D341Med (cell line): ENCODE measurements at places on chromosomes 7 and 10.
A peak's percentile ranks its signal among the peaks of the same experiment; 100 is the strongest.

DNA sequence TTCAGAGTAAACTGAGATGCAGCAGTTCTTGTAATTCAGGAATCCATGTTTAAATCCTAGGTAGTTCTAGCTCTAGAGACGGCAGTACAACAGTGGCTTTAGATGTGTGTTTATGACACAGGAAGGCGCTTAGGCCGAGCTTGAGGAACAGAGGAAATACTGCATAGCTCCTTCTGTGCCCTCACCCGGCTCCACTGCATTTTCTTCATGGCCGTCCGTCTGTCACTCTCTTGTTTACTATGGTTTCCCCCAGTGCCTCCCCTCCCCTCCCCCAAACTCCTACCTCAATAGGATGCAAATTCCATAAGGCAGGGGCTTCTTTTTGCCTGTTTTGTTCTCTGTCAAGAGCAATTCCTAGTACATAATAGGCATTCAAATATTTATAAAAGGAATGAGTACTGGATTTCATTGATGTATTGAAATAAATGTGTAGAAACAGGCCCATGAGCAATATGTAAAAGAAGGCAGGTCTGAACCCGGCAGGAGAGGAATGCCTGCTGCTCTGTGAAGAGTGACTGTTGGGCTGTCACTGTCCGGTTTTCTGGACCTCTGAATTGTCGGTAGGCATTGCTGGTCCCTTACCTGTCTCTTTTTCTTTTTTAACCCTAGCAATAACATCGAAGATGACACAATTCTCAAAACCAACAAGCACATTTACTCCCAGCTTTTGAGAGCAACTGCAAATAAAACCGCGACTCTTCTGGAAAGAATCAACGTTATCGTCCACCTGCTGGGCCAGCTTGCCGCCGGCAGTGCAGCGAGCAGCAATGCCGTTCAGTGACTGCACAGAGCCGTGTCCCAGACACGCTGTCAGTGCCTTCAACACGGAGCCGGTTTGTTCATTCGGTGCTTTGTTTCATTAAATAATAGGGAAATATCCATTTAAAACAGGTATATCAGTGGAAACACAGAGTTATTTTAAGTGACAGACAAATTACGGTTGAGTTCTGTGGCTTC lies 12.7 kb downstream of the MMP21 start:
- no peak for DNase-seq

- DNase-seq, result no peak
These were observed 469.6 kb upstream of the FZD8 start for GRCh38 chr10:36111676-36112075.

DNA sequence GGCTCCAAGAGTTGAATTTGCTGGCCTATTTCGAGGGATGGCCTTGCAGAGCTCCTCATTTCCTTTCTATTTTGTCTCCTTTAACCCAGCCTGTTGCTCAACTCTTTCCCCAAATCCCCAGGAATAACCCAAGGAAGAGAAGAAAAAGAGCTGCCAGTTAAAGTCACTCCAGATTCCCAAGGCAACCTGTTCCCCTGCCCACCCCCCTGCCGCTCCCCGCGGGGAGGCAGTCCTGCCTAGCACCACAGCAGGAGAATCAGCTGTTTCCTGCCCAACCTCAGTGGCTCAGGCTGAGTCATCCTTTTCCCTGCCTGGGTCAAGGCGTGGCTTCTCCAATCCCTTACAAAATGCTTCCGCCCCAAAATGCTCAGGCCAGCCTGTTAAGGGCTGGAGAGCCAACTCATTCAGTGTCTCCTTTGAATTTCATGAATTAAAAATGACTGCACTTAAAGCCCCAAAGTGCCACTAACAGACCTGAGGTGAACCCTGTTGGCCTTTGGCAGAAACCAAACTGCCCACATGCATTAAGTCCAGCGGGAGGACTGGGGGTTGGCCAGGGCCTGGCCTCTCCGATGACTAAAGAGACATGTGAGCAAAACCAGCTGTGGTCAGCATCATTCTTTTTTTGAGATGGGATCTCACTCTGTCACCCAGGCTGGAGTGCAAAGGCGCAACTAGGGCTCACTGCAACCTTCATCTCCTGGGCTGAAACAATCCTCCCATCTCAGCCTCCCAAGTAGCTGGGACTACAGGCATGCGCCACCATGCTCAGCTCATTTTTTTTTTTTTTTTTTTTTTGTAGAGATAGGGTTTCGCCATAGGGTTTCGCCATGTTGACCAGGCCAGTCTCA lies 83.2 kb upstream of the KIF5B start:
- peak; percentile 43 for DNase-seq

- DNase-seq, result no peak
These were observed 54.7 kb upstream of the AFAP1L2 start for GRCh38 chr10:114458955-114459354.

DNA sequence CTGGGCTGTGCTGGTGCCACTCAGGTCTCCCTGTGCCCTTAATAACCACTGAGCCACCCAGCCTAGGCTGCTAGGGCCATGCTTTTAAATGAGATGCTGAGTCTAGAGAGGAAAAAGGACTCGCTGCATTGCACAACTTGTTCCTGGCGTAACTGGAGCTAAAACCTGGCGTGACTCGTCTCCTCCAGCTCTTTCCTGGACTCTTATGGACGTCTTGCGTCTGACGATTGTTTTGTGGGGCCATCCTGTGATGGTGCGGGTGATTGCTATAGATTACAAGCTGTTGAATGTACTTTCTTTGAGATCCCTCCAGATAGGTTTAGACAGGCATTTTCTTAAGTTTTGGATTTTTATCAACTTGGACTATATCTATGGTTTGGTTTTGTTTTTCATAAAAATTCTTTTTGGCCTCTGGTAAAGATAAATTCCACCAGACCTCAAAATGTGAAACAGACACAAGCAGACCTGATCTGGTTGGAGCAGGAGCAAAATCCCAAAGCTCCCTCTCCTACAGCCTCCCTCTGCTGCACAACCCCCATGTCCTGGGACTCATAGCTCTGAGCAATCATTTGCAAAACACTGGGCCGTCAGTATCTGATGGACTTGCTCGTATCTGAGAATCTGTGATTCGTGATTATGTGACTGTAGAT lies 230.3 kb downstream of the ARHGAP12 start:
- DNase-seq, result no peak

- no peak for DNase-seq
These were observed 132.6 kb upstream of the PDLIM1 start for GRCh38 chr10:95423164-95424005.

GRCh38 chr10:105413997-105414396 lies 772.9 kb downstream of the SORCS3 start:
- DNase-seq, result no peak

GRCh38 chr7:128217030-128217805 lies 23.9 kb upstream of the LEP start:
- no peak for DNase-seq

DNA sequence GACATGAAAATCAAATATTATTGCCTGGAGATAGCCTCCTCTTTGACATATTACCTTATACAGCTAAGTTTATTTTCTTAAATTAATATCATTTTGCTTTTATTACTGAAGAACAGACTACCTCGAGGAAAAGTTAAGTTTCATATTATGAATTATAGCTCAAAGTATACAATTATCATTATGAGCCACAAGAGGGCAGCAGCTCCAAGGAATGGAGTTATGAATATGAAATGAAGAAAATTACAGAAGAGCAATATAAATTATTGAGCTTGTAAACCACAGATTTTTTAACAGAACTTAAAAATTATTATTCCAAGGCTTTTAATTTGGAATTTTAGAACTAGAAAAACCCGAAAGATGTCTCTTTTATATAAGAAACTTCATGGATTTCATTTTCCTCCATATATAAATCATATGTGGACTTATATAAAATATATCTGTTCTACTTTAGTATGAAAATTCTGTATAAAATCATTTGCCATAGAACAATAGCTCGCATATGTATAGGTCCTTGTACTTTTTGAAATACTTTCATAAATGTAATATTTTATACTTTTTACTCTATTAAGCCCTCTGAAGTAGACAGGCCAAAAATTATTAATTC lies 40.1 kb downstream of the IQUB start:
- peak; percentile 31 for DNase-seq

- DNase-seq, result no peak
These were observed 57.3 kb downstream of the TCF7L2 start for GRCh38 chr10:113007343-113007771.

DNA sequence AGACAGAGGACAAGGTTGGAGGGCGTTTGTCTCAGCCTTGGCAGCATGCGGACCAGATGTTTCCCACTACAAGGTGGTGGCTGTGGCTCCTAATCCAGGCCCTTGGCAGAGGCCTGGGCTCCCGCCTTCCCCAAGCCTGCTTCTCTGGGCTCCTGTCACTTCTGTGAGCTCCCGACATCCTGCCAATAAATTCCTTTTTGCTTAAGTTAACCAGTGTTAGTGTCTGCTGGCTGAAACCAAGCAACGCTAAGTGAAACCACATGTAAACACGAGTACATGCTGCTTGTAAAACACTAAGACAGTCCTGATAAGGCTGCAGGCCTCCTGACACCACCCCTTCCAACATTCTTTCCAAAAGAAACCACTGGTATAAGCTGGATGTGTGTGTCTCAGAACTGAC lies 263.6 kb upstream of the ZMIZ1 start:
- DNase-seq, result no peak

DNA sequence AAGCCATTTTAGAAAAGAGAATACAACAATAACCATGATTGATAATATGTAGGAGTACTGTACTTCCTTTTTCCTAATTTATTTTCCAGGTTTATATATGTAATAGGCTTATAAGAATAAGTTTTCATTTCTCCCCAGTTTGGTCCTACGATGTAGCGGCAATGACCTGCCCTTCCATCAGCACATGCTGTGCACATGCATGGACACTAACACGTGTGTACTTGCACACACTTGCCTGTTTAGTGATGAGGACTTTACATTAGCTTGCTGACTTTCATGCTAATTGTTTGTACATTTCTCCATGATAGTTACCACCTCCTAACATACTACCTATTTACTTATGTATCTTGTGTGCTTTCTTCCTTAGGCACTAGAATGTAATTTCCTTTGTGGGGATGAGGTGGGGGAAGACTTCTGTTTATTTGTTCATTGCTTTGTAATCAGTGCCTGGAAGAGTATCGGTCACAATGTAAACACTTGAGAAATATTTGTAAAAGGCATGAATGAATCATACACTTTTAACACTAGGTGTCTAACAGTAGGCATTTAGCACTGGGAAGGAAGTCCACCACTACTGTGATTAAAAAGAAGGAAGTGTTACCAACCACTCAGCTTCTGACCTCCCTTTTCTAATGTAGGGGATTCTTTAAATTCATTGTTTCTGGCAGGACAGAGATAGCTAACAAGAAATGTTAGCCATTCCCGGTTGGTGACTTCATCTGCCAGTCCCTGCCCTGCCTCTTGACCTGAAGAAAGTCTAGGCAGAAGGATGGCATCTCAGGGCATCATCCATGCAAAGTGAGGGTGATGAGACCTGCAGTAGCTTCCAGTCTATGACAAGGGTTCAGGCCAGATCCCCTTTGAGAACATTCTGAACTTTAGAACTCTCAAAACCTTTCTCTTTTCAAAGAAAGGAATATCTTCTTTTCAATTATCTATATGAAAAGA lies 120.2 kb upstream of the RAB18 start:
- no peak for DNase-seq

GRCh38 chr10:71632200-71632820 lies 87.3 kb downstream of the C10orf105 start:
- no peak for DNase-seq

DNA sequence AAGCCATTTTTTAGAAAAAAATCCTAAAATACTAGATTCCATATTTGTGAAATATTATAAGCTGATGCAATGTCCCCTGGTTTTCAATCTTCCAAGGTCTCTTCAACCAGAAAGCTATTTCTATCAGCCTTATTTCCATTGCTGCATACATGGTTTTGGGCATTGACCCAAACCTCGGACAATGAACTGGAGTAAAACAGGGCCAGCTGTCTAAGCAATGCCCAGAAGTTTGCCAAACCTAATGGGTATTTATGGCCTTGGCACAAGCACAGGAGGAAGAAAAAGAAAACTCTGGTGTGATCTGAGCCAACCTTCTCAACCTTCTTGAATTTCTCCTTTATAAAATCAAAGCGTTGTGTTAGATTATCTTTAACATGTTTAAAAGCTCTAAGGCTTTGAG lies 402.3 kb downstream of the DNAJB9 start:
- no peak for DNase-seq

DNA sequence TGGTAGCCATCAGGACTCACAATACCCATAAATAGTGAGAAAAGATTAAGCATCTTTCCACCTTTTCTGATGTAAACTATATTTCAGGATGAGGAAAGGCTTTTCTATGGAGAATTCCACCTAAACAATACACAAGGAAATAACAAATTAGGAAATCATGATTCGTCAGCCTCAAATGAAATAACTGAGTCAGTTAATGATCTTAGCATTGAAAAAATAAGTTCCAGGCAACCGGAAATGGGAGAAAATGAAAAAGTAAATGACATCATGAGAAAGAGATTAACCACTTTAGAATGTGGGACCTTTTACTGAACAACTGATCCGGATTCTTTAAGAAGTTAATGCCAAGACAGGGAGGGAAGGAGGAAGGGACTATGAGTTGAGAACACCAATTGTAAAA lies 742.3 kb downstream of the TNS3 start:
- no peak for DNase-seq

DNA sequence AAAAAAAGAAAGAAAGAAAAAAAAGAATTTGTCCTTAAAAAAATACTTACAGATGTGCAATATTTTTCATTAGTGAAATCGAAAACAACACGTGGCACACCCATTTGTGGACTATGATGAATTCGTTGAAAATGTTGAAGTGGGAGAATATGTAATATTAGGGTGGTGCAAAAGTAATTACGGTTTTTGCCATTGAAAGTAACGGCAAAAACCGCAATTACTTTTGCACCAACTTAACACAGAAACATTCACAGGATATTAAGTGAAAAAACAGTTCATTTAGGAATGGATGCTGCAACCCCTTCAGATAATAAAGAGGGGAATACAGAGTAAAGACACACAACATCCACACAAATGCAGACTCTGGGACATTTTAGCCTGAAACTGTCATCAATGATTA lies 96.0 kb downstream of the CALN1 start:
- DNase-seq, result no peak

DNA sequence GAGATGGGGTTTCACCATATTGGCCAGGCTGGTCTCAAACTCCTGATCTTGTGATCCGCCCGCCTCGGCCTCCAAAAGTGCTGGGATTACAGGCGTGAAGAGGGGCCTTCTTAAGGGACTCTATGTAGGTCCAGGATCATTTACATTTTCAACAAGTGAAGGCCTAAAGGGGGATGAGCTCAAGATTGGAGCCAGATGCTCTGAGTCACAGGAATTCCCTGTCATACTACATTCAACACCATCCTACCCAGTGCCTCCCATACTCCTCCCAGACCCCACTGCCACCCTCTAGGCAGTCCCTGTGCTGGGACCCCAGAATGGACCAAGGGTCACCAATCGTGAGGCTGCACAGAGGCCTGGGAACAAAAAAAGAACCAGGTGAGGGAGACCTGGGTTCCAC lies 29.9 kb downstream of the CYTH3 start:
- no peak for DNase-seq

GRCh38 chr7:102810916-102811315 lies 62.1 kb downstream of the FAM185A start:
- no peak for DNase-seq
